Activated B cell treated with CpG ODN at 0.5 μM for 24 hours (primary cell): ENCODE measurements at places on chromosomes 12 and 14. TPM values are rescaled to one million over a fixed set of nuclear protein-coding genes. Genes with fewer than 3 reads are reported as not detected.

GRCh38 chr12:96225044-96225855, 31.1 kb downstream of the ELK3 start:
- no peak for DNase-seq
- H3K27ac ChIP-seq, result no peak overlapping the region
- H3K27me3 ChIP-seq, result no peaks in the 10 kb centered on the region
- no peak overlapping the region for H3K4me3 ChIP-seq
- H3K4me1 ChIP-seq, result peaks cover 20% of the 10 kb centered on the region

- no peak for DNase-seq
- no peaks in the 10 kb centered on the region for H3K4me1 ChIP-seq
- H3K36me3 ChIP-seq, result no peaks in the 10 kb centered on the region
- no peak overlapping the region for H3K4me3 ChIP-seq
- H3K27me3 ChIP-seq, result no peaks in the 10 kb centered on the region
Measured at GRCh38 chr12:19925841-19926240, 442.5 kb upstream of the PDE3A start.

DNA sequence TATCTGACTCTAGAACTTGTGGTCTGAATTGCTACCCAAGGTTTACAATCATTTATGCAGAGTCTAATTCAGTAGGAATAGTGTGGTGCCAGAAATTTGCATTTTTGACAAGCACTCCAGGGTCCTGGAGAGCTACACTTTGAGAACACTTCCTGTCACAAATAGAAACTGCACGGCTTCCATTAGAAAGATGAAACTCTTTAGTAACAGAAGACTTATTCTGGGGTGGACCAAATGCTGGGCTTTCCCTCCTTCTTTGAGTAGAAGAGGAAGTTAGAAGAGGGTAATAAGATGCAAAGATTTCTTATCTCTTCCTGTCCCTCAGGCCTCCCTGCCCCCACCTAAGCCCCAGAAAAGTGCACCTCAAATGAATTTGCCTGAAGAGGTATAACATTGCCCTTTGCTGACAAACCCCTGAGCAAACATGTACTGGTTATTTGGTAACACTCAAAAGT, 28.4 kb downstream of the DGLUCY start:
- H3K27ac ChIP-seq, result peak overlapping the region; percentile 89
- H3K36me3 ChIP-seq, result peaks cover 42% of the 10 kb centered on the region
- DNase-seq, result peak; percentile 23
- H3K27me3 ChIP-seq, result no peaks in the 10 kb centered on the region
- peaks cover 40% of the 10 kb centered on the region for H3K4me1 ChIP-seq

GRCh38 chr14:52058341-52058740, 10.5 kb downstream of the NID2 start:
- no peaks in the 10 kb centered on the region for H3K4me1 ChIP-seq
- no peak overlapping the region for H3K27ac ChIP-seq
- no peak overlapping the region for H3K4me3 ChIP-seq
- peaks cover 23% of the 10 kb centered on the region for H3K27me3 ChIP-seq
- no peak for DNase-seq

The YEATS4 gene
- total RNA-seq, result 14.9 and 19.3 TPM in 2 replicates

The KICS2 gene
- total RNA-seq, result 16.5 and 16.8 TPM in 2 replicates

The PTPN6 gene
- total RNA-seq, result 371 and 393 TPM in 2 replicates

The SYNDIG1L gene
- total RNA-seq, result not detected in 2 replicates

The AQP2 gene
- total RNA-seq, result not detected in 2 replicates
